ENCODE measurements at places on chromosomes 5 and 9.

DNA sequence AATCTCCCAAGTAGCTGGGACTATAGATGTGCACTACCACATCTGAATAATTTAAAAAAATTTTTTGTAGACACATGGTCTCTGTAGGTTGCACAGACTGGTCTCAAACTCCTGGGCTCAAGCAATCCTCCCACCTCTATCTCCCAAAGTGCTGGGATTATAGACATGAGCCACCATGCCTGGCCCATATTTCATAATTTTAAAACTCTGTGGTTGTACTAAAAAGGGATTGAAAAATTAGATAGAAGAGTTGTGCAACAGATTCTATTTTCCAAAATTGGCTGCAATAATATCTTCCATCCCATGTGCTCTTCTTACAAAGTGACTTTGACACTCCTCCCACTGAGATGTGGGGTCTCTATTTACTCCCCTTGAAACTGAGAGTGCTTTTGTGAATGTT is 7.6 kb upstream of the UHRF2 start:
- DNase-seq, result no peak

- no peak for DNase-seq
Observed at GRCh38 chr5:103089272-103089671, 30.7 kb downstream of the GIN1 start.

DNA sequence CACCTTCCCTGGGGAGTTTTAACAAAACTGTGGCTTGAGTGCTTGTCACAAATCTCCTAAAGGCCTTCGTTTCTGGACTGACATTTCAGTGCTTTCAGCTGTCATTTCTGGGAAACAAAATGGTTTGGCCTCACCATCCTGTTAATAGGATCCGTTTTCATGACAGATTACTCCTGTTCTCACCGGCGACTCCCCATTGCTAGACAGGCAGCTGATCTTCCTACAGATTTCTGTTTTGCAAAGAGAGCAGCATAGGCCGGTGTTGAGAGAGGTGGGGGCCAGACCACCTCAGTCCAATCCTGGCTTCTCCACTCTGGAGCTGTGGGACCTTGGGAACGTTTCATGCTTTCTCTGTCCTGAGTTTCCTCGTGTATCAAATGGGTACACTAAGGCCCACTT is 75.5 kb upstream of the OTULINL start:
- DNase-seq, result no peak

DNA sequence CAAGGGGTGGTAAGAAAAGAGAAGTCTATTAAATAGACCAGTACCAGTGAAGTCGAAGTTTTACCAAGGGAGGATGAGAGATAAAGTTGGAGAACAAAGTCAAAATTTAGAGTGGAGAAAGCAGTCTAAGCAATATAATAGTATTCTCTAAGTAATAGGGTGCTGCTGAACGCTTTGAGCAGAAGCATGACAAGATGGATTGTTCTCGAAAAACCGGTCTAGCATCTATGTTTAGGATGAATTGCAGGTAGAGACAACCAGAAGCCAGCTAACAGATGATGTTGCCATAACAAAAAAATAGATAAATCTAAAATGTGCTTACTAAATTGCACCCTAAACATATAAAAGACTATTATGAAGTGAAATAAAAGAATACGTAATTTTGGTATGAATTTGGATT is 237.0 kb downstream of the PRELID2 start:
- DNase-seq, result no peak

DNA sequence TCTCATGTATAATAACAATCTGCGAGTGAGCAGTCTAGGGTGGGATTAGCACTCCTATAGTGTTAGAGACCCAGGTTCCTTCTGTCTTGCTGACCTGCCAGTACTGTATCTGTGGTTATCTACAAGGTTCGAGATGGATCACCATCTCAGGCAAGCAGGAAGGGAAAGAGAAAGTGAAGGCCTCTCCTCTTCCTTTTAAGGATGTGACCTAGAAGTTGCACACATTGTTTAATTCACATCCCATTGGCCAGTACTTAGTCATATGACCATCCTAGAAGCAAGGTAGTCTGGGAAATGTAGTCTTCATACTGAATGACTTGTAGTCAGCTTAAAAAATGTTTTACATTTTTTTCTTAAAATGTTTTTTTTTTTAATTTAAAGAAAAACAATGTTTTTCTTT is 168.6 kb downstream of the CARTPT start:
- no peak for DNase-seq

- no peak for DNase-seq
Observed at GRCh38 chr9:104503440-104503839, 623 bp upstream of the OR13F1 start.

DNA sequence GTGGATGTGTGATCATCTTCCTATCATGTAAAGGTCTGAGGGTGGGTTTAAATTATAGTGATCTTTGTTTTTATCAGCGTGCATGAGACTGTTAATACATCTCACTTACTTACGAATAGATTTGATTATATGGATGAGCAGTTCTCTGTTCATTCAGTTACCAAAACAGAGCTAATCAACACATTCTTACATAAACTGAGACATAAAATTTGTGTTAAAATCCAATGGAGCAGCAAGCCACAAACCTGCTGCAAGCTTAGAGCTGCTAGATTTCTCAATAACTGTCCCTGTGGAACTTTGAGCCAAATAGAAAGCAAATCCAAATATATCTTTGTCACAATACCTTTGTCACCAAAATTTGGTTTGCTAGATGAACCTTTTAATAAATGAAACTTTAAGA is 50.1 kb downstream of the NUDT12 start:
- no peak for DNase-seq

DNA sequence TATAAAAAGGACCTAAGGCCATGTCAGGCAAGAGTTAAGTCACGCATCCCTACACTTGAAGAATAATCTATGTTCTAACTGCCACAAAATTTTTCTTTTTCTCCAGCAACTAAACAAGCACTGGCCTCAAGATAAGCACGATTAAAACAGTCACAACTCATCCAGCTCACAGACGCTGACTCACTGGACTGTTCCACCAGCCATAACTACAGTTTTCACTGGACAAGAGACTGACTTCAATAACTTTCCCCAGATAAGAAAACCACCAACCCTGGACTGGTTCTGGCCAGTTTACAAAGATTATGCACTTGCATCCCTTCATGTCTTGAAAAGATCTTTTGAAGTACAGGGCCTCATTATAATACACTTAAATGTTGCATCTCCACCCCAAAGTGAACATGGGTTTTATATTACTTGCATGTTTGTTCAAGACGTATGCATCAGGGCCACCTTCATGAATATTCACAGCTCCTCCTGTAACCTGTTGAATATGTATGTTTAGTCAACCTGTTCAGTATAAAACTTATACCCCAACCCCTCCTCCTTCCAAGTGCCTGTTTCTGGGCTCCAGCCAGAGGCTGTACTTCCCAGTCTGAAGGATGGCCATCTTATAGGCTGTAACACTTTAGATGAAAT is 129.3 kb upstream of the EPB41L4A start:
- DNase-seq, result no peak

GRCh38 chr5:7207979-7208378 is 188.0 kb upstream of the ADCY2 start:
- no peak for DNase-seq

GRCh38 chr5:125485771-125486170 is 739.3 kb upstream of the ZNF608 start:
- DNase-seq, result no peak

DNA sequence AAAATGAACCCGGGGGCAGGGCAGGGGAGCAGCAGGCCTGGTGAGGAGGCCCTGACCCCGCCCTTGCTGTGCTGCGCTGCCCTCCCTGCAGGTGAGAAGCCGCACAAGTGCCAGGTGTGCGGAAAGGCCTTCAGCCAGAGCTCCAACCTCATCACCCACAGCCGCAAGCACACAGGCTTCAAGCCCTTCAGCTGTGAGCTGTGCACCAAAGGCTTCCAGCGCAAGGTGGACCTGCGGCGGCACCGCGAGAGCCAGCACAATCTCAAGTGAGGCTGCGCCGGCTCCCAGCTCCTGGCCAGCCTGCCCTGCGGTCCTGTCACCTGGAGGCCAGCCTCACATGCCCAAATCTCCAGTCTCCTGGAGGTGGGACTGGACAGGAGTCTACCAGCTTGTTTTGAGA is 12.3 kb downstream of the GFI1B start:
- no peak for DNase-seq

DNA sequence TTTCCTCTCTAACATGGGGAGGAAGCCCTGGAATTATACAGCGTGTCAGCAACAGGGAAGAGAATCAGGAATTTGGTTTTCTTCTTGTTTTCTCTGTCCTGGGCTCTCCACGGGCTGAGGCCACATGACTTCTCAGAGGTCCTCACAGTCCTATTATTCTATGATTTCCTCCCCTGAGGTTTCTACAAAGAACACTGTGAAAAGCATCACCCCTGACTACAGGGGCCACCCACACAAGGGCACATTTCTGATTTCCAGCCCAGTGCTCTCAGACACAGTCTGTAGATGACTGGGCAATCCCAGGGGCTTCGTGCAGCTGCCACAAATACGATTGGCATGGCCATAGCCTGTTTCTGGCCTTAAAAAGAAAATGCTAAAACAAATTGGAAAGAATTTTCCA is 284.9 kb downstream of the CEMIP2 start:
- no peak for DNase-seq

- no peak for DNase-seq
Observed at GRCh38 chr5:24606971-24607370, 37.8 kb downstream of the CDH10 start.

DNA sequence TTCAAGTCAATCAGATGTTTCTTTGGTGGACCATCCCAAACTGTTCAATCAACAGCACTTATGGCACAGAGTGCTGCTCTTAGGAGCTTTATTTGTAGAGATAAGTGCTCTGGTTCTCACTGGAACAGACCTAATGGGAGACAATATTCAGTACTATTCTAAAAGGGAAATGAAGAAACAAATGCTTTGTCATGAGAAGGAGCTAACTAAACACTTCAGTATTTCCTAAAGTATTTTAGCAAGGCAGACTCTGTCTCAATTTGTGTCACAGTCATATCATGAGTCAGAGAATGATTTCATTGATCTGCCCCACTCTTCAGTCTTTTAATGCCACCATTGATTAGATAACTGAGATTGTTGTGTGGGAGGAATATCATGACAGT is 175.3 kb downstream of the SLF1 start:
- DNase-seq, result no peak

Data from stimulated activated naive CD4-positive, alpha-beta T cell (primary cell).